ENCODE measurements at places on chromosomes 12 and 14.
A peak's percentile ranks its signal among the peaks of the same experiment; 100 is the strongest.

- DNase-seq: no peak
These were observed 16.4 kb upstream of the RNASE12 start for GRCh38 chr14:20607617-20608016.

GRCh38 chr14:65600742-65601141 lies 188.2 kb downstream of the FUT8 start:
- no peak for DNase-seq

DNA sequence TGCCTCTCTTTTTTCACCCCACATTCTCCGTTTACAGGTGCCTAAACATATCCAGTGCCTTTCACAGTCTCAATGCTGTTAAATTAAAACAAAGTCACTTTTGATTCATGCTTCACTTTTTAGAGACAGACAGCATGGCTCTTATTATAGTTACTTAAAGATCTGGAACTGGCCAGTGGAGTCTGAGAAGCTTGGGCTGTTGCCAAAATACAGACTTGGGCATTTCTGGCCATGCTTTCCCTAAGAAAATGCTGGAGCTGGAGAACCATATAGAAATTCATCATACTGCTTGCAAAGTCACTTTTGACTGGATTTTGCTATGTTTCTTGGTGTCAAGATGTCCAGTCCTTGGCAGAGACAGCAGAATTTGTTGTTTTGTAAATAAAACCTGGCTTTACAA lies 12.2 kb upstream of the GPR68 start:
- no peak for DNase-seq

DNA sequence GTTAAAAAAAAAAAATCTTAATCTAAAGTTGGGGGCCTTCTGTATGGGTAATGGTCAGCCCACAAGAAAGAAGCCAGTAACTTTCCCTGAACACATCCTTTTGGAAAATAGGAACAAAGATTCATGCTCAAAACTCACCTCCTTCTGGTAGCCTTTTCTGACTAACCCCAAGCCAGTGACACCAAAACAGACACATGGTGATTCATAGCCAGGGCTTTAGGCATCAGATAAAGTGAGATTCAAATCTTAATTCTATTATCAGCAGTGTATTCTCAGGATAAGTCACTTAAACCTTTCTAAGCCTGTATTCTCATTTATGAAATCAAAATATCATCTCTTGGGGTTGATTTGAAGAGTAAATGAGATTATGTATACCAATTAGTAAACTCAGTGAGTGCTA lies 4.9 kb downstream of the ATP5MC2 start:
- DNase-seq: no peak

DNA sequence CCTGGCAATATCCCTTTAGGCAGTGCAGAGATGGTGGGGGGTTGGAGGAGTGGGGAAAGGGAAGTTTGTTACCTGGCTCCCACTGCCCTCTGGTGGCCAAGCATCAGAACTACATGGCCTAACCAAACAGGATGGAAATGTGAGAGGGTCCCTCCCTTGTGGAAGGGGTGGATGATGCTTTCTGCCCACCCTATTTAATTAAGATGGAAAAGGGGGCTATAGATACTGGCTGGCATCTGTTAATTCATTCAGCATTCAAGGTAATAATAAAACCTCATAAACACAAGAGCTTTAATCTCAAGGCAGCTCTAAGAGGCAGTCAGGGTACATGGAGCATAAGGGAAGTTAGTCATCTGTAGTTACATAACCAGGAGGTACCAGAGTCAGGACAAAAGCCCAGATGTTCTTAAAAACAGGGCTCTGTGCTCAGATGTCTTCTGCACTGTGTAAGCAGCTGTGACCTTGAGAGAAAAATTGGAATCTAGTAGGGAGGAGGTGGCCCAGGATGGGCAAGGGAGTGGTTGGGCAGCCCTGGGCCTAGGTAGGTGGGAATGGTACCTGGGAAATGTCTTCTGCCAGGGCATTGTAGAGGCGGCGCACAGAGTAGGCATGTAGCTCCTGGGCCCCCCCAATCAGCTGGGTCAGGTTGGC lies 4.6 kb downstream of the AP1G2 start:
- DNase-seq: no peak

DNA sequence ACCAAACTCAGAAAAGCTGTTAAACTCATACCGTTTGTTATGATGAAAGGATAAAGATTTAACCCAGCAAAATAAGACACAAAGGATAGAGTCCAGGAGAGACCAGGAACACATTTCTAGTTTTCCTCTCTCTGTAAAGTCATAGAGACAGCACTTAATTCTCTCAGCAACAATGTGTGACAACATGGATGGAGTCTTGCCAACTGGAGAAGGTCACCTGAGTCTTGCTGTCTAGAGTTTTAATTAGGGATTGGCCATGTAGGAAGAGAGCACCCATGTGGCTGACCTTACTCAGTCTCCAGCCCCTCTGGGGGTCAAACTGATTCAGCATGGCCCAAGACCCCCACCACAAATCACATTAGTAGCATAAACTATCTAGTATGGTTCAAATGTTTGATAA lies 151.0 kb upstream of the ATF7IP start:
- no peak for DNase-seq

DNA sequence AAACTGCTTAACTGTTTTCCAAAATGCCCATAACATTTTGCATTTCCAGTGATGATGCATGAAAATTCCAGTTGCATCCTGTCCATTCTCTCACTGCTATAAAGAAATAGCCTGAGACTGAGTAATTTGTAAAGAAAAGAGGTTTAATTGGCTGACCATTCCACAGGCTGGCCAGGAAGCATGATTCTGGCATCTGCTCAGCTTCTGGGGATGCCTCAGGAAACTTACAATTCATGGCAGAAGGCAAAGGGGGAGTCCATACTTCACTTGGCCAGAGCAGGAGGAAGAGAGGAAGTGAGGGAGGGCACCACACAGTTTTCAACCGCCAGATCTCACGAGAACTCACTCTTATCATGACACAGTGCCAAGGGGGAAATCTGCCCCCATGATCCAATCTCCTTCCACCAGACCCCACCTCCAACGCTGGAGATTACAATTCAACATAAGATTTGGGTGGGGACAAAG lies 18.2 kb upstream of the CLEC2D start:
- DNase-seq: no peak

GRCh38 chr14:103512701-103513611 lies 9.7 kb downstream of the CKB start:
- DNase-seq: no peak

DNA sequence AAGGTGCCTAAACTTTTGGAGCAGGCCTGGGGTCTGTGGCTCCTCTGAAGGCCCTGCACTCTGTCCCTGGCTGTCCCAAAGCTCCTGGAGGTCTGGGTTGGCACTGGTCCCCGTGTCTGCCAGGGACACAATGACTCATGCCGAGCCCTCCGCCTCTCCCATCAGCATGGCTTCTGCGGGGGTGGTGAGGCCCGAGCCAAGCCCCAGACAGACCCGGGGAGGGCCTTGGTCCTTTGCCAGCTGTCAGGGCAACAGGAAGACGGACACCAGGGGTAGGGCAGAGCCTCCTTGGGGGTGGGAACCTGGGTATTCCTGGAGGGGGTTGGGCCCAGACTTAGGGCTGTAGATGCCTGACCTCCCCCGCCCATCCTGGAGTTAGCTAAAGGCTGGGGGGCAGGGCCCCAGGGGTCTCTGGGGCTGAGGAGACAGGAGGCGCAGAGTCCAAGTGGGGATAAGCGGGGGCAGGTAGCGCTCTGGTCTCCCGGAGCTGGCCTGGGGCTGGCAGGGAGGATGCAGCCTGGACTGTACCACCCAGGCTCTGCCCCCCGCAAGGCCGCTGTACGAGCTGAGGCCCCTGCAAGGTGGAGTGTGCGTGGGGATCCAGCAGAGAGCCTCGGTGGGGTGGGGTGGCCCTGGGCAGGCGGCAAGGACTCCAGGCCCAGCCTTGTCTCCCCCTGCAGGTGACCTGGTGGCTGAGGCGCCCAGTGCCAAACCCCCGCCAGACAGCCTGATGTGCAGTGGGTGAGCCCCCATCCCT lies 16.4 kb upstream of the PUS1 start:
- DNase-seq: no peak

DNA sequence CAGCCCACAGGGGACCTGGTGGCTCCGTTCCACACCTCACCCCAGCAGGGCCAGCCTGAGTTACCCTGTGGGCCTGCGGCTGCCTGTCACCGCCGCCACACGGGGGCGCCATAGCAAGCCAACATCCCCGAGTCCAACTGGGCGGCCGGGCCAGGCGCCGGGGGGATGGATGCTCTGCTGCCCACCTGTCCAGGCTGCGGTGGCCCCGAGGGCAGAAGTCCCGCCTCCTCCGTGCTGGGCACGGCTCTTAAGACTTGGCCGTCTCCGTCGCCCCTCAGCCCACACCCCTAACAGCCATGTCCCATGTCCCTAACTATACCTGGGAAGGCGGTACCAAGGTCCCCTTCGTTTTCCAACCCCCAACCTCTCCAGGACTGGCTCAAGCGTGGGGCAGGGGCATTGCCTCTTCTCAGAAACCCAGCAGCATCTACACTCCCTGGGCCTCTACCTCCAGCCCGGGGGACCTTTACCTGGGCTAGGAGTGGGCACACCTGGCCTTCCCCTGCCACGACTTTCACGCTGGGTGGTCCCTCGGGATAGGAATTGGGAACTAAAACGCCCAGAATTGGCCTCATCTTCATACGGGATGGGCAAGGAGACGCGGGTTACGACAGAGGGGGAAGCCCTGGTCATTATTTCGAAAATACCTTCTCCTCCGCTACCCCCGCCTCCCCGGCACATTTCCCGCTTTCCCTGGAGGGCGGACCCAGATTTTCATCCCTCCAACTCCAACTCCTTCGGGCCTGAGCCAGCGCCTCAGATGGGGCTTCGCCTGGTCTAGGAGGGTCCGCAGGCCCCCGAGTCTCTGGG lies 1.1 kb upstream of the CYP46A1 start:
- peak; percentile 74 for DNase-seq

Data from activated effector memory CD4-positive, alpha-beta T cell treated with Interleukin-2 at 50 U/mL for 16 hours (primary cell).